Stimulated activated CD4-positive, alpha-beta T cell treated with anti-CD3 and anti-CD28 coated beads, Interleukin-1b, Interleukin-23, amount 100 ng/mL, for 48 hours (primary cell): ENCODE measurements at places on chromosomes 12 and 14.

GRCh38 chr14:105165134-105165704 is 3.4 kb downstream of the JAG2 start:
- DNase-seq = no peak

GRCh38 chr14:53391631-53392285 is 238.6 kb upstream of the DDHD1 start:
- no peak for DNase-seq

DNA sequence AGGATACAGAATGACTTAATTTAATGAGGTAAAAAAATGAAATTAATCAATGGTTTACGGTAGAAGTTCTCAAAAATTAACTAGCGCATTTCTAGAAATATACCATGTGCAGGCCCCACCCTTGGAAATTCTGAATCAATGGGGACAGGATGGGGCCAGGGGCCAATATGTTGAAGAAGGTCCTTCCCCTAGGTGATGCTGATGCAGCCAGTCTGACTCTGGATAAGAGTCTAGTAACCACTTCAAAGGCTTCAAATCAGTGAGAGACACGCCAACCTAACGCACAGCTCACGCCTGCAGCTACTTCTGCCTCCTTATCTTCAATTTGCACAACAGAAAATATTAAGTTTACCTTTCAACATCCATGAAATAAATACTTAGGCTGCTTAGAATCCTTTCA is 14.9 kb downstream of the GIT2 start:
- peak; percentile 82 for DNase-seq

- DNase-seq = no peak
These were observed 98.7 kb upstream of the PLXNC1 start for GRCh38 chr12:94049718-94050117.

DNA sequence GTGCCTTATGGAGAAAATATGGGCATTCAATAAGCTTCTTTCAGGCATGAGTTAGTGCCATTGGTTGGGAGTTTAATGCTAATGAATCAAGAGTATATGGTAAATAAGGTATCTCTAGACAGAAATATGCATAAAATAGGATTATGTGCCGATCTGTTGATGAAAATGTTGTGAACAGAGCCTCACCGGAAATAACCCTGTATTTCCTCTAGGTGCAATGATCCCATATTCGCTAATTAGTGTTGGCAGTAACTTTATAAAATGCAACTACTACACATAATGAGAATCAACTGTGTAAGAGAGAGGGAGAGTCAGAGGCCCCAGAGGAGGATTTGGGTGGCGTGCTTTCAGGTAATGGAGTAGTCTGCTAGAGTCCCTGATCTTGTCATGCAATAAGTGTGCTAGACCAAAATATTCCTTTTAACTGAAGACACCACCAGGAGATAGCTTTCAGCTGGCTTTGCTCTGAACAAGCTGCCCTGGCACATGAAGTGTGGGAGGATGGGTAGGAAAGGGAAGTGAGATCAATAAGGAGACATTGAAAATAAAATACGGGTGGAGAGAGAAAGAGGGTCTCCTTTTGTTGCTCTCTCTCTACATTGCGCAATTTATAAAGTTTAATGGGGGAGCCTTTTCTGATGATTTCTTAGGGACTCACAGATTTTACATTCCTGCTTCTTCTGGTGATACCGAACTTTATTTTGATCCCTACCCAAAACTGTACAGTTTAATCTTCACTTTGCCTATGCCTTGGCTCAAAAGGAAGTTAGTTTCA is 68.6 kb upstream of the PLXNC1 start:
- DNase-seq = no peak

- no peak for DNase-seq
These were observed 121.9 kb downstream of the GARIN6 start for GRCh38 chr12:99769396-99769980.

DNA sequence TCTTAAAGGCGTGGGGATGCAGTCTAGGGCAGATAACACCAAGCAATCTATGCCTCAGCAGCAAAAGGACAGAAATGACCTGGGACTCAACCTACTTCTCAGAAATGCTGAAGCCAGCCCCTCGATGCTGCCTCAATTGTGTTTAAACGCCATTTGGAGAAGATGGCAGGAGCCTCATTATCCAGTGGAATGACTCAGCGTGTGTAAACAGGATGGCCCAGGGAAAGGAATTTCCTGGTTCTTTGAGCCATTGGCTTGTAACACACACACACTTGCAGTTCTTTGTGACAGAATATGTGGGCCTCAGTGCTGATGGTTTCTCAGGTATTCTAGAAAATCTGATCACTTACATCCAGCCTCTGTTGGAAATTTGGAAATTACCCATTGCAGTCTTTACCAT is 154.3 kb downstream of the NTF3 start:
- DNase-seq = no peak

DNA sequence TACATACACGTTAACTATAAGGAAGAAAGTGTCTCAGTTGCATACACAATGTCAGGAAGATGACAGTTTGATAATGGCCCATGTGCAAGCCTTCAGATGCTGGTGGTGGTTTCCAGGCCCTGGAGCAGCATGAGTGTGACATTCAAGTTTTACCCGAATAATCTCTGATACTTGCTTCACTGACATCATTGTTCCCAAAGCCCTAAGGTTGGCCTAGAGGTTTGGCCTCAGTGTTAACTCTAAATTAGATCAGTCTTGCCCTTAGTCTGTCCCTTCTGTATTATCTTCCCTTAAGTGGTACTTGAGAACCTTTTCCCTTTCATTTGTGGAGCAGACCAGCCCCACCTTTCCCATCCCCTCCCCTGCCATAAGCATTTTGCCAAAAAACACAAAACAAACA is 24.0 kb upstream of the PDE1B start:
- DNase-seq = no peak

DNA sequence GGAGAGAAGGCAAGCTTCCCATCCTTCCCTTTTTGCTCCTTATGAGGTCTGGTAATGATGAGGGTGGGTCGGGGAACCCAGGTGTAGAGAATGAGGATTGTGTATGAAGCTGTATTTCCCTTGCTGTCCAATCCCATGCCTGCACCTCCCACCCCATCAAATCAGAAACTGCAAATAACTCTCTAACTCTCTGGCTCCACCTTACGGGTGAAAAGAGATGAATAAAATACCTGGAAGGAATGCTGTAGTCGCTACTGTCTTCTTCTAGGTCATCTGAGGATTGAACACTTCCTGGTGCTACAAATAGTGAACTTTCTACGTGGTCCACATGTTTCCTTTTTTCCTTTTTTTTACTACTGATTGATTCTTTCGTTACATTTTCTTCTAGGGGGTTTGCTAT is 38.9 kb upstream of the DICER1 start:
- DNase-seq = no peak

DNA sequence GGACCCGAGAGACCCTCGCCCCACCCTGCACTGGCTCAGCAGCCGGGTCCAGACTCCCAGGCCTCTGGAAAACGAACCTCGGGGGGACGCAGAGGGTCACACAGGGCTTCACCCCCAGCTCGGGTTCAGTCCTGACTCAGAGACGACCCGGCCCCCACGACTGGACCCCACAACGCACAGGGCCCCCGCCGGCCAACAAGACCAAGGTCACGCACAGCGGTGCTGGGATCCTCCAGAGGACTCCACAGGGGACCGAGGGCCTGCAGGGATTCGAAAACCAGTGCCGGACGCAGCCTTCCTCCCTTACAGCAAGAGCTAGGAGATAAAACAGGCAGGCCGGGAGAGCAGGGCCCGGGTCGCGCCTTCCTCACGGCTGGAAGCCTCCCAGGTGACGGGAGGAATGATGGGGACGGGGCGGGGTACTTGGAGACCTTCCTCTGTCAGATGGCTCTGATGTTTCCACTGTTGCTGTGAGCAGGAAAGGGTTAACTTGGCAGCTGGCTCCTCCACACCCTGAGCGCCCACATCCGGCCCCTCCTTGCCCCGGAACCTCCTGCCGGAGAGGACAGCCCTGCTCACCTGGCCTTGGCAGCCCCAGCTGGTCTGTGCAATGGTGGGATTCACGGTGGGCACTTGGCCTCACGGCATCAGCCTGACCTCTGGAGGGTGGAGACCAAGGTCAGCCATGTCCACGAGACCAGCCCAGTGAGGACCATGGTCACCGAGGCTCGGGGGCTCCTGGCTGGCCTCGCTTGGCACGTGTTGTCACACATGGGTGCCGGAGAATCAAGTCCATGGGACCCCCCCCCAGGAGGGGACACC is 46.2 kb downstream of the GALNT9 start:
- no peak for DNase-seq

DNA sequence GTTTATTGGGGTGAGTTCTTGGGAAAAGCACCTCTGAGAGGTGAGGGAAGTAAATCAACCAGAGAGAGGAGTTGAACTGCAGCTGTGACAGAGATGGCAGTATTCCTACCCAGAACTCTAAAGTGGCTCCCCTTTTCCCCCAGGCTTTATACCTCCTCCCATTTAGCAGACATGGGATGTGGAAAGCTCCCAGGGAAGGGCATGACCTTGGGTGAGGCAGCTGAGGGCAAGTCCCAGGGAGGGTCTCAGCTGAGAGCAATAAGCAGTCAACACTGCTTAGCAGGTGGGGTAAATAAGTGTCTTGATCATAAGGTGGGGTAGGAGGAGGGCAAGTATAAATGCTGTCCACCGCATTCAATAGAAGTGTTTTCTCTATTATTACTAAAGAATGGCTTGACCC is 143.0 kb downstream of the AKAP6 start:
- no peak for DNase-seq

DNA sequence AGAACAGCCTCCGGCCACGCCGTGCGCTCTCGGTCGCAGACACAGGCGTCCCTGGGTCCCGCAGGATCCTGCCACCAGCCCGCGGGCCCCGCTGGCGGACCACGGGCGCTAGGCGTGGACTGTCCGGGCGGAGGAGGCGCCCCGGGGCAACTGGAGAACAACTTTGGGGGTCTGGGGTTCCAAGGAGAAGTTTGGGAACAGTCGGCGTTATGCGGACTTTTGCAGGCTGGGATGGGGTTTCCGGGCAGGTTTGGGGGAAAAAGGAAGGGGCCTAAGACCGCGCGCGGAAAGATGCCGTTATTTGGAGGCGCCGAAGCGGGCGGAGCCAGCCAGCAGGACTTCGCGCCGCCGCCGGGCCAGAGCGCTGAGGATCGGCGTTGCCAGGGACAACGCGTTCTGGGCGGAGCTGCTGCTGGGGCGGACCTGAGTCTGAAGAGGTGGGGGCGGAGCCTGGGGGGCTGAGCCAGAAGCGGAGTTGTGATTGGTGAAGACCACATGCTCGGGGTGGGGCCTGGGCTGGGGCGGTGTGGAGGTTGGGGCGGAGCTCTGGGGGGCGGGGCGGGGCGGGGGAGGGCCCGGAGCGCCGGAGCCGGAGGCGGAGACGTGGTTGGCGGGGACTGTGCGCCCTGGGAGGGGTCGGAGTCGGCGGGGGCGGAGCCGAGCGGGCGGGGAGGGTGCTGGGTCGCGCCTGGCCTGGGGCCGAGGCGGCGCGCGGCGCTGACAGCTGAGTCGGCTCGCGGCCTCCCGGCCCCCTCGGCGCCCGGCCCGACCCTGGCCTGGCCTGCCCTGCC is at the start of gene CYP46A1:
Gene CYP46A1, plus strand, starts transcription at position 680 of the 791 bp plus-strand sequence. CDS start 120 bp downstream, outside the sequence.
- peak; percentile 100 for DNase-seq

DNA sequence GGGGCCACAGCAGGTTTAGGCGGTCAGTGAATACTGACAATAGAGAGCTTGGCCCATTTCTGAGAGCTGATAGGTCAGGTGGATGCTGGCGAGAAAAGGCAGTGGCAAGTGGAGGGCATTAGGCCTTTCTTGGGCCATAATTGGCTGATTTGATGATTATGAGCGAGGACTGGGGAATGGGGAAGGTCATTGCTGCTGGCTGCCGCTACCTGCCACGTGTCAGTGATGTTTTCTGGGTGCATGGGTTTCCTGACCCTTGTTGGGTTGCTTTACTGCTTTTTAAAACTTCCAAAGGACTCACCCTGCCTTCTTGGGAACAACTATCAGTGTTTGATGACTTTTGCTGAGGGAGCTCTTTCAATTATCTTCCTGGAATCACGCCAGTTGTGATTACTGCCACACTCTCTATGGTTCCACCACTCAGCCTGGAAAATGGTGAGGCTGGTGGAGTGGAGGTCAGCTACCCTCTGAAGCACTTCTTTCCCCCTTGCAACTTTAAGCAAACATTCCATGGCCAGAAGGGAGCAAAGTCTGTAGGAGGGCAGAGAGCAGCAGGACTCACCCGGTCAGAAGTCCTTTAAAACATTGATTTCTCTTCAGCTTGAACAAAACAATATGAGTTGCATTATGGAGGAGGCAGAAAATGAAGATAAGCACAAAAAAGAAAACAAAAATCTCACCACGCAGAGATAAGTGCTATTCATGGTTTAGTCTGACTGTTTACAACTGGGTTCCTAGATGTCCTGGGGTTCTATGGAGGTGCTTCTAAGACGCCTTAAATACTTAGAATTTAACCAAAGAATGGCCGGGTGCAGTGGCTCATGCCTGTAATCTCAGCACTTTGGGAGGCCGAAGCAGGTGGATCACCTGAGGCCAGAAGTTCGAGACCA is 12.1 kb upstream of the SLC10A1 start:
- DNase-seq = no peak

DNA sequence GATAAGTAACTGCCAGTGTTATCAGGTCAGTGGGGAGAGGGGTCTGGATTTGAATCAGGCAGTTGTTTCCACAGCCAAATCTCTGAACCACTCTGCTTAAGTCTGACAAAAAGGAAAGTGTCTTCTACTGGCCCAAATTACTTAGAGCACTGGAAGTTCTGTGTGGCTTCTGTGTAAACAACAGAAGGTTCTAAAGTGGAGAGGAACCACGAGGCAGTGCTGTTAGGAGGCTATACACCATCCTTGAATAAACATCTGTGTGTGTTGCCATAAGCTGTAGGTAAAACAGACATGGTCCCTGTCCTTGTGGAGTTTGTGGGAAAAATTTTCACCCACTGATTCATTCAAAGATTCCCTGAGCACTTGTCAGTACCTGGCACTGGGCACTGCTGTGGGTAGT is 50.0 kb downstream of the GALNT4 start:
- DNase-seq = no peak

DNA sequence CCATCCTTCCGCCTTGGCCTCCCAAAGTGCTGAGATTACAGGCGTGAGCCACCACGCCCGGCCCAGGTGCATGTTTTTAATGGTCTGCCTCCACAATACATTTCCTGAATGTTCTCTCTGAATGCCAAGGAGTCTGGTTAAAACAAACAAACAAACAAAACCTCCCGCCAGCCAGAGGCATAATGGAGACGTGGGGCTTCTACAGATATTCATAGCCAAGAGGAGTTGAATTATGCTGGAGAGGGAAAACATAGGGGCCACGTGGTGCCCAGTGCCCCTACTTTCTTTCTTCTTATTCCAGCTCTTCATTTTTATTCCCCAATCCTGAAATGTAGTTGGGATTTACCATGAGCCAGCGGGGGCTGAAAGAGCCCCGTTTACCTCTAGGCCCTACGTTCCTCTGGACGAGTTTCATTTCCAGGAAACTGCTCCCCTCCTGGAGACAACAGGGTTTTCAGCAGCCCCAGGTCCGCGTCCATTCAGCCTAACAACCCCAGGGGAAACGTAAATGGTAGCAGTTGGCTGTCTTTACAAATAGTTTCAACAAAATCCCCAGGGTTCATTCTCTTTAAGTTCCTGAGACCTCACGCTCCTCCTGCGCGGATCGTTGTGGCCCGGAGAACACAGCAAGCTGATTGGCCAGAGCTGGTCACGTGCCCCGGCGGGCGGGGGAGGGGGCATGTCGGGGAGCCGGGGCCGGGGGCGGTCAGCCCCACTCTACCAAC is 108.5 kb upstream of the ESRRB start:
- peak; percentile 3 for DNase-seq

- DNase-seq = no peak
These were observed at the start of gene MMP17 for GRCh38 chr12:131827961-131828534. TSS of gene MMP17 (plus strand) at chr12:131828393. CDS start at chr12:131828495, 102 bp downstream.

- no peak for DNase-seq
These were observed 227.7 kb downstream of the SLC16A7 start for GRCh38 chr12:59823567-59823966.
